ENCODE measurements at places on chromosomes 13 and 19.

DNA sequence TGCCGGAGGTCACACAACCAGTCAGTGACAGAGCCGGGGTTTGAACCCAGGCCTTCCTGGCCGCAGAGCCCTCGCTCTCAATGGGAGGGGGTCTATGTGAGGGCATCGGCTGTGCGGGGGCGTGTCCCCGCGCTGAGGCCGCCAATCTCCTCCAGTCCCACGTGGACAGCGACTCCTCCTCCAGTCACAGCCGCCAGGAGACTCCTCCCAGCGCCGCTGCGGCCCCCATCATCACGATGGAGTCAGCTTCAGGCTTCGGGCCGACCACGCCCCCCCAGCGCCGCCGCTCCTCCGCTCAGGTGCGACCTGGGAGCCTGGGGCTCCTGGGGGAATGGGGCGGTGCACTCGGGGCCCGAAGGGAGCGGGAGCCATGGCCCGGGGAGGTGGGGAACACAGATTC is 6.0 kb downstream of the SPRED3 start:
- DNase-seq = peak; percentile 92

DNA sequence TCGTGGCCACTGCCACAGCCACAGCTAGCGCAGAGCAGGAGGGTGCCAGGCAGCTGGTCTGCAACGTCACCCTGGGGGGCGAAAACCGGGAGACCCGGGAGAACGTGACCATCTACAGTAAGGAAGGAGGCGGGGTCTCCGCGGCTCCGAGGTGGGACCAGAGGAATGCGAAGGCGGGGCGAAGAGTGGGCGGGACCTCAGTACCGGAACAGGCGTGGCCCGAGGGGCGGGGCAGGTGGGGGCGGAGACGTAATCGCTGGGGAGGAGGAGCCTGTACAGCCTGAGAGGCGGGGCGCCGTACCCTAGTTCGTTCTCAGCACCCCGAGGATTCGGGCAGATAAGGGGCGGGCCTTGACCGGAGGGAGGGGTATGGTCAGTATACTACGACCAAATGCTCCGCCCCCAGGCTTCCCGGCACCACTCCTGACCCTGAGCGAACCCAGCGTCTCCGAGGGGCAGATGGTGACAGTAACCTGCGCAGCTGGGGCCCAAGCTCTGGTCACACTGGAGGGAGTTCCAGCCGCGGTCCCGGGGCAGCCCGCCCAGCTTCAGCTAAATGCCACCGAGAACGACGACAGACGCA is 2.5 kb downstream of the ICAM5 start:
- DNase-seq = peak; percentile 87

- no peak for DNase-seq
Measured at GRCh38 chr13:73718246-73718645, 416.0 kb downstream of the KLF12 start.

- DNase-seq = peak; percentile 70
Measured at GRCh38 chr13:77751513-77752456, 54.3 kb downstream of the SLAIN1 start.

DNA sequence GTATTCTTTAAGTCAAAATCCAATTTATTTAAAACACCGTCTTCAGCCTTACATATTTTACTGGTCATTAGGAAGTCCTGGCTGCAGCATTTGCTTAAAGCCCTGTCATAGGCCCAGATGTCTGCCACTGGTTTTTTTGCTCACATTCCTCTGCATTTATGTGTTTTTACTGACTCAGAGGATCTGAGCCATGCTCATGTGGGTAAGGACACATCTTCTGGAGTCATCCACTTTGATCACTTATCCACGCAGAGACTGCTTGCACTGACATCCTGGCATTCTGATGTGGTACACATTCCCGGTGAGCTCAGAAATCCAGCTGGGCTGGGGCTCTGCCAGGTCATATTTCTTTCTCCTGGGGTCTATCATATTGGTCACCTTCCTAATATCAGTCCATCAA is 531.7 kb upstream of the ARGLU1 start:
- no peak for DNase-seq

- DNase-seq = no peak
Measured at GRCh38 chr13:61170856-61171255, 244.8 kb downstream of the PCDH20 start.

- no peak for DNase-seq
Measured at GRCh38 chr19:46456930-46457329, 14.4 kb downstream of the PNMA8A start.

DNA sequence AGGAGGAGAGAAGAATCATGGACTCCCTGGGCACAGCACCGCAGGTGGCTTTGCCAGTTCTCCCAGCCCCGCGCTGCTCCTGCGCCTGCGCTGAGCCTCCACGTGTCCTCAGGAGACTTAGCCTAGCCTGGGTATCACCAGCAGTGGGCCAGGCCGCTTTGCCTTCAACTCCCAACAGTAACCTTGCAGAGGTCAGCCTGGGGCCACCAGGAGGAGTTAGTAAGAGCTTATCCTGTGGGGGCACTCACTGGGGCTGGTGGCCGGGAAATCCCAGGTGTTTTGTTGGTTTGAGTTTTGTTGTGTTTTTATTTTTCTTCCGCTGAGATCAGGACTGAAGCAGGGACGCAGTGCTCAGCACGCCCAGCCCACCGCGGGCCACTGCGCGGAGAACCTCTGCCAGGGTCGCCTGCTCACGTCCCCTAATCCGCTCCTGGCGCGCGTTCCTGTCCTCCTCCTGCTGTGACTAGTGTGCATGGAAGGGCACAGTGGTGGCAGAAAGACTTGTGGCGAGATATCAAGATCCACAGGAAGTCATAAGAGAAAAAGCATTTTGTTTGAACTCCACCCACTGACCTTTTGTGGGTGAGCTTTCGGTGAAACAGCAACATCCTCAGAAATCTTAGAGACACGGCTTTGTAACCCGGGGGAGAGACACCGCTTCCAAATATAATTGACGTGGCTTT is 207.4 kb upstream of the RFC3 start:
- DNase-seq = peak; percentile 73

- no peak for DNase-seq
Measured at GRCh38 chr13:20526664-20527063, 1.0 kb upstream of the CRYL1 start.
